Sigmoid colon (tissue), 7 donors: ENCODE measurements at places on chromosomes 13 and 19.
A peak's percentile ranks its signal among the peaks of the same experiment; 100 is the strongest.

- H3K4me3 ChIP-seq: no peak overlapping the region
- no peaks in the 10 kb centered on the region for H3K36me3 ChIP-seq
- no peak for DNase-seq
- no peaks in the 10 kb centered on the region for H3K27me3 ChIP-seq
- no peak overlapping the region for H3K27ac ChIP-seq
- no peaks in the 10 kb centered on the region for H3K4me1 ChIP-seq
Measured at GRCh38 chr13:43614063-43614462, 172.7 kb downstream of the ENOX1 start.

- peak overlapping the region; percentile 93 for H3K27ac ChIP-seq
- H3K27me3 ChIP-seq: no peaks in the 10 kb centered on the region
- peaks cover 94% of the 10 kb centered on the region for H3K4me1 ChIP-seq
- peak; percentile 95 for DNase-seq
Measured at GRCh38 chr19:47663911-47664771, 49.1 kb upstream of the EHD2 start.

GRCh38 chr19:46766569-46767317 lies 20.5 kb upstream of the STRN4 start:
- no peaks in the 10 kb centered on the region for H3K36me3 ChIP-seq
- H3K27ac ChIP-seq: no peak overlapping the region
- H3K27me3 ChIP-seq: no peaks in the 10 kb centered on the region
- no peak overlapping the region for H3K4me3 ChIP-seq
- DNase-seq: peak; percentile 68
- peaks cover 9% of the 10 kb centered on the region for H3K4me1 ChIP-seq

GRCh38 chr13:111267784-111268183 lies 52.7 kb upstream of the TEX29 start:
- H3K36me3 ChIP-seq: no peaks in the 10 kb centered on the region
- no peak overlapping the region for H3K4me3 ChIP-seq
- no peak overlapping the region for H3K27ac ChIP-seq
- peaks cover 11% of the 10 kb centered on the region for H3K4me1 ChIP-seq
- no peak for DNase-seq
